ENCODE measurements at places on chromosomes 5 and 9.

DNA sequence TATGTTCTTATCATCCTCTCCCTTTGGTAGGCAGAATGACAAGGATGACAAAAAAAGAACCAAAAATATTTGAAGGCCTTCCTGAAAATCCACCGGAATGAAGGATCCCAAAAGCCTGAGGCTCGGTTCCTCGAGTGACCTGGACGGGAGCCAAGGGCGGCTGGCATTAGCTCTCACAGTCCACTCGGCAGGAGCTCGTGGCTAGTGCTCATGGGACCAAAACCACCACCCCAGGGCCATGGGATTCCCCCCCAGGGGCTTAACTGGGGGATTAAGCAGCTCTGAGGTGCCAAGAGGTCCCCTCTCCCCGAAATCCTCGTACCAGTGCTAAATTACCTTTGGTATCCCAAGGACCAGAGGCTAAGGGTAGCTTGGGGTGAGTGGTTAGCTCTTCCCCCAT lies 586 bp upstream of the PDZD2 start:
- DNase-seq = no peak

- DNase-seq = no peak
Measured at GRCh38 chr9:70133253-70134208, 89.9 kb downstream of the MAMDC2 start.

DNA sequence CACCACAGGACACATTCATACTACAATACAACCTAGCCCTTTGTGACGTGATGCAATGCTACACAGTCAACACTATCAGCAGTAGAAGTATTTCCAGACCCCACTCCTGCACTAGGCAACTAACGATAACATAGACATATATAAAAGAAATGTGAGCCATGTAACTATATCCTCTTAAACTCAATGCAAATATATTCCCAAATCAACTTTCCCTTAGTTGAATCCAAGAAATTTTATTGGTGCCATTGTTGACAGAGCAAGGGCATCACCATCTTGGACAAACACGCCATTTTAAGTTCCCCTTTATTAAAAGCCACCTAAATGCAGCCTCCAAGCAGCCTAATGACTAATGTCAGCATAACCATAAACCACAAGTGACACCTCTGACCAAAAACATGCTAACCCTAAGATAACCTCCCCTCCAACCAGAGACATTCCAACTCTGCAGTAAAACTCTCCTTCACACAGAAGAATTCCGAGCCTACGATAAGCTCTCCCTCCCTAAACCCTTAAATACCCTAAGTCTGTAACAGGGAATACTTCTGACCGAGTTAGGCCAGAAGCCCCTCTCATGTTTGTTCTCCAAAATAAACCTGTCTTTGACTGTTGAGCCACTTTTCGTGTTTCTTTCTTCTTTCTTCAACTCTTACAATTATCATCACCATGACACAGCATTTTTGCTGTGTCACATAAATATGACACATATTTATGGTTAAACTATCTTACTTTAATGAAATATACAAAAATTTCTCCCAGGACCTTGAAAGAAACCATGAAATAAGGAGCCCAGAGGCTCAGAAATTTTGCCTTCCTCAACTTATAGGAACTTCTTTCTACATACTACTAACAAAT lies 1497.8 kb downstream of the EFNA5 start:
- DNase-seq = no peak

- DNase-seq = no peak
Measured at GRCh38 chr9:135471791-135472640, 7.6 kb upstream of the PPP1R26 start.

- DNase-seq = peak; percentile 59
Measured at GRCh38 chr5:179679014-179679674, 1.7 kb downstream of the CBY3 start.

DNA sequence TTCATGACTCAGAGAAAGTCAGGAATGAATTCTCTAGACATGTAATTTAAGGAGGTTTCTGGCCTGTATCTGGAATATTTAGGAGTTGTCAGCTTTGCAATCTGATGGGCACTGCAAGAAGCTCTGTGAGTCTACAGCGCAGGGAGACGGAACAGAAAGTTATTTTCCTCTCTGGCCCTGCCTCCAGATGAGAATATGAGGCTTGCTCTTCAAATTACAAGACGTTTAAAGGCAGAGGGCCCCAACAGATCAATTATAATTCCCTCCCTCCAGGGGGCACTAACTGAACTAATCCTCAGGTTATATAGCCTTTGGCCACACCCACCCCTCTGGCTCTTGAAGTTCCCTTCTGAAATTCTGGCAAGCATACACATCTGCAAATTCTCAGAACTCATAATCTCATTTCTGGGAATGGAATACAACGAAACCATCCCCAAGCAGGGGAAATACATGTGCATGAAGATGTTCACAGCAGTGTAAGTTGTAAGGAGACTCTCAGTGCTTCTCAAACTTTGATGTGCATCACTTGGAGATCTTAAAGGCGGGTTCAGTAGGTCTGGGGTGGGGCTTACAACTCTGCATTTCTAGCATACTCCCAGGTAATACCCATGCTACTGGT lies 307.6 kb downstream of the CWC27 start:
- DNase-seq = peak; percentile 52

DNA sequence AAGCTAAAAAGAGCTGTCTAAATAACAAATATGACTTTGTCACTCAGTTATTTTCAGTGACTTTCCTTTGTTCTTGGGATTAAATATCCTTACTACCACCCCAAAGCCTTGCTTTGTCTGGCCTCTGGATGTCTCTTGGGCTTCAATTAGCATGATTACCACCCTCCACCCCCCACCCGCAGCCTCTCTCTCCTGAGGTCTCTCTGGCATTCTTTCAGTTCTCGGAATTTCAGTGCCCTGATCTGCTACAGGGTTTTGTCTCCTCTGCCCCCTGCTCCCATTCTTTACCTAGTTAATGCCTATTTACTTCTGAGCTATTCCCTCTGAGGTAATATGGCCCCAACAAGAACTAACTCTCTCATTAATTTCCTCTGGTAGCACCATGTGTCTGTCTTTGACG lies 376.4 kb downstream of the DEPDC1B start:
- no peak for DNase-seq

GRCh38 chr5:174464504-174465165 lies 259.7 kb upstream of the MSX2 start:
- no peak for DNase-seq

- DNase-seq = no peak
Measured at GRCh38 chr5:78008356-78008967, 232.3 kb upstream of the TBCA start.

DNA sequence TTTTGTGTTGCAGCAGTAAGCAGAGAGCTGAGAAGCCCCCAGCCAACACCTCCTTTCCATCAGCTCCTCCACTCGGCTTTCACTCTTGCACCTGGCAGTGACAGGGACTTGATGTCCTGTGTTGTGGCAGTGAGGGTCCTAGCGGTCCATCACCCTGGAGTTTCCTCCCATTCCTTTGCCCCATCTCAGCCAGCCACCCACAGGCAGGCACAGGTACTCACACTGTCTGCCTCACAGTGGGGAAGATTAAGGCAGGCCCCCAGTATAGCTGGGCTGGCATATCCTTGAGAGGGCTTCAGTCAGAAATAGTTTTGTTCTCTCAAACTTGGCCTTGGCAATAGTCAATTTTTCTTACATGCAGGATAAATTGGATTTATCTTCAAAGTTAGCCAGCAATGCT lies 362.7 kb downstream of the GADD45G start:
- DNase-seq = no peak

- no peak for DNase-seq
Measured at GRCh38 chr5:66354422-66354821, 210.3 kb downstream of the SREK1 start.

DNA sequence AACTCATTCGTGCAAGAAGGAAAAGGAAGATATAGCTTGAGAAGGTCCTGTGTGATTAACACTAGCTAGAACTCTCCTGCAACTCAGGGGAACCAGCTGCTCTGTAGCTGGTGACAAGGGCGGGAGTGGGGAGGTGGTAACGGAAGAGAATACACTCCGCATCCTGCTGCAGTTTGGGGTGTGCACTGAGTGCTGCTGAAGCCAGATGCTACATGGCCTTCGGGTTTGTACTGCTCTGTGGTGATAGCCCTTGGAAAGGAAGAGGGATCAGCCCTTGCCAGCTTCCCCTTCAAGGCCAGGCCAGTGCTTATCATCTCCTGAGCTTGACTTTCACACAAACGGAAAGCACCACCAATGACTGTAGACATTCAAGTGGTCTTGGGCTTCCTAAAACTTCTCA lies 34.3 kb downstream of the FRMD3 start:
- no peak for DNase-seq

DNA sequence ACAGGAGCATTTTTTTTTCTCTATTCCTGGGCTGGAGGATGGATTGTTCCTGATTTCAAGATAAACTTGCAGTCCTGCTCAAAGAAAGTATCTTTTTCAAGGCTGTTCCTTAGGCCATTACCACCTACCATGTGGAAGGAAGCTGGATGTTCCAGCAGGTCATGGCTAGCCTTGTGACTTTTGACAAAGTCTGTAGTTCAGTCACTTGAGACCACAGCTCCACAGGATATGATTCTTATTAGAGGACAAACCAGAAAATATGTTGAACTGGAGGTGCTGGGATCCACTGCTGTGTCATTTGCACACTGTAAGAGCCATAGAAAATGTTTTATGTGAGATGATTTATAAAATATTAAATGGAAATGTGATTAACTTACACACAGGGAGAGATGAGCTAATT lies 184.2 kb upstream of the ACO1 start:
- DNase-seq = no peak

DNA sequence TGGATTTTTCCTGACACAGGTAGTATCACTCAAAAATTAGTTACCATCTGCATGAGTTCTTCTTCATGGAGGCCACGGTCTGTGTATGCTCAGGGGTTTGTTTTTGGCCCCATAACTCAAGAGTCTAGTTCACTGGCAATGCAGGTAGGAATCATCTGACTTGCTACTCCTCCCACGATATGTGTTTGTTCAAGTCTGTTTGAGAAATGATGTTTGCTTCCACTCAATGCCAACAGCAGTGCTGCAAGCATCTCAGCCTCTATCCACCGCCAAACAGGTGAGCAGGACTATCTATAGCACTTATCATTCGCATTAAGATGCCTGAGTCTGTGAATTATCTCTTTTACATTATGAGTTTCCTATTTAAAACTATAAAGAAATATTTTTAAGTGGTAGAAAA lies 264.8 kb upstream of the PTGER4 start:
- no peak for DNase-seq

DNA sequence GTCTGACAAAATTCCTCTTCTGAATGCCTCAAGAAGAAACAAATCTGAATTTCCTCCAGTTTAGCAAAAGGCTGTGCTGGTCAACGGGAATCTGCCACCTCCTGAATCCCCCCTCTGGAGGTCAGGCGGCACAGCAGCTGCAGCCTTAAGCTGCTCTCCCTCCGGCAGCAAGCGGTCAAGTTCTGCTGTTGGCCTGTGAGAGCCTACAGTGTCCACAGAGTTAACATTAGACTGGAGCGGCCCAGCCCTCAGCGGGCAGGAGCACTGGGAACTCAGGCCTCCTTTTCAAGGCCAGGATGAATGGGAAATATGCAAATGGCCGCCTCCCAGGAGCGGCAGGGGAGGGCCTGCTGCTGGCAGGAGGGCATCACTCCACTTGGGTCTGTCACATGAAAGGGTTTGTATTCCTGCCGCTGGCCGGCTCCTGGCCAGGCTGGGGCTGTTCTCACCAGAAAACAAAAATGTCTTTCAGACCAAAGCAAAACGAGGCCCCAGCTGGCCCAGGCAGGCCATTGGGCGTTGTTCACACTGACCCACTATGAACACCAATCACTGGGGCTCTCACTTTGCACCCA lies 8.2 kb downstream of the ACSL6 start:
- DNase-seq = no peak

- no peak for DNase-seq
Measured at GRCh38 chr9:36396985-36397384, 3.1 kb downstream of the RNF38 start.

- peak; percentile 62 for DNase-seq
Measured at GRCh38 chr5:170302653-170303501, 5.3 kb upstream of the LCP2 start.

DNA sequence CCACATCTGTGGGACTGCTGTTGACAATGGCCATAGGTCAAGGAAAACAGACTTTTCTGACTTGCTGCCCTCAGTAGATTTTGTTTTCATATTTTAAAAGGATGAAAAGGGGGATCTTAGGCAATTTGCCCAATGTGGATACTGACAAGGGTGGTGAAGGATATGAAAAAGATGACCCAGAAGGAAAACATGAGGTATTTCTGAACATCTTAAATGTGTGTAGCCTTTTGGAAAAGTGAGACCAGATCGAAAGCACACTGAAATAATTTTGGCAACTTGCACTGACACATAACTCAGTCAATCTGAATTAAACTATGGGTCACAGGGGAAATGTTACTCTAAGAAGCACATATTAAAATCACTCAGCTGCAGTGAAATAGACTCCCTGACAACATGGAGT lies 1793.0 kb upstream of the ACO1 start:
- no peak for DNase-seq

- DNase-seq = no peak
Measured at GRCh38 chr5:68456756-68457217, 241.2 kb downstream of the PIK3R1 start.

- DNase-seq = no peak
Measured at GRCh38 chr5:15007646-15008045, 136.1 kb upstream of the ANKH start.
